ENCODE measurements at places on chromosomes 11 and 22. TPM values are rescaled to one million over a fixed set of nuclear protein-coding genes. Genes with fewer than 3 reads are reported as not detected.

KDM2A gene
- 77.4 TPM for total RNA-seq

DNA sequence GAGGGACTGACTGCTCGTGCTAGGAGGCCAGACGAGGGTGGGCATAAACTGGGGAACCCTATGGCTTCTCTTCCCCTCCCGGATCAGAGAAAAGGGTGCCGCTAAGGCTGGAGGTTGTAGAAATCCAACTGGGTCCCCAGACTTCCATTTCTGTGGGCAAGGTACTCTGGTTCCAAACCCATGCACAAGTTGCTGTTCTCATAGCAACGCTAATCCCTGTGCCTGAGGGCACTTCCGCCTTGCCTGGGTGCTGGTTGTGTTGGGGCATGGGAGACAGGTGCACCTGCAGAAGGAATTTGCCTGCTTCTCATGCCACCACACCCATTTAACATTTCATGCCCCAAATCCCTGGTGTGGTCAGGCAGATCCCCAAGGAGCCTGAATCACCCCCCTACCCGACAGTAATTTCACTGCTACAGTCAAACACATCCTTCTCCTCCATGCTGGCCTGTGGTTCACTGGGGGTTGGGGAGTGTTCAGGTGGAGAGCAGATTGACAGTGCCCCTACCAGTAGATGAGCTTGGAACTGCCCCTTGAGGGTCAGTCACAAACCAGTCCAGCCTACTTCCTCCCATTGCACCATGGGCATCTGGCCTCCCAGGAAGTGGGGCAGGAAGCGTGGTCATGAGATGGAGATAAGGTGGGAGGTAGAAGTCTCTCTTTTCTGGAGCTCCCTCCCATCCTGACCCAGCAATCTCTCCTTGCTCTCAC lies 1.2 kb downstream of the C2CD2L start:
- peak; percentile 40 for DNase-seq

DNA sequence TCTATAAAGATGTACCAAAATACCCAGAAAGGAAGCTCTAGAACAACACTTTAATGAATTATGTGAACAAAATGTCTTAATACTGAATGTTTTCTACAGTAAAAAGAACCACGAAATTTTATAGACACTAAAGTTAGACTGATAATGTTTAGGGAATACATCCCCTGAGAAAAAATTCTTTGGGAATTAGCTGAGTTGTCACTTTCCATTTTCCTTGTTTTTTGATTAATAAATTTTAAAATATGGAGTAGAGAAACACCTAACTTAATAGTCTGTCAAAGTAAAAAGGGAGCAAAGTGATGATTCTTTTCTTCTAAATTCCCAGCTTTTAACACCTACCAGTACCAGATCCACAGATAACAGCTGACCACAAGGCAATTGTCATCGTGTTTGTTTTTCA lies 23.1 kb upstream of the SCN3B start:
- DNase-seq, result no peak

SPON1 gene
- 1.0 TPM for total RNA-seq

SCUBE1 gene
- 0.08 TPM for total RNA-seq

TRIM49D1 gene
- total RNA-seq, result not detected

- DNase-seq, result no peak
Measured at GRCh38 chr22:36625102-36625501, 78.5 kb downstream of the CACNG2 start.

GRCh38 chr11:123760894-123761293 lies 6.6 kb upstream of the OR6X1 start:
- DNase-seq, result no peak

PLEKHB1 gene
- 6.8 TPM for total RNA-seq
